SIG-M5 (cell line): ENCODE measurements at places on chromosomes 2 and 18.

GRCh38 chr18:27964811-27965210, 212.1 kb downstream of the CDH2 start:
- no peak for DNase-seq

- no peak for DNase-seq
These were observed 143.7 kb upstream of the NOSTRIN start for GRCh38 chr2:168658706-168659105.

- DNase-seq = no peak
These were observed 142.2 kb downstream of the SATB2 start for GRCh38 chr2:199315299-199316179.

DNA sequence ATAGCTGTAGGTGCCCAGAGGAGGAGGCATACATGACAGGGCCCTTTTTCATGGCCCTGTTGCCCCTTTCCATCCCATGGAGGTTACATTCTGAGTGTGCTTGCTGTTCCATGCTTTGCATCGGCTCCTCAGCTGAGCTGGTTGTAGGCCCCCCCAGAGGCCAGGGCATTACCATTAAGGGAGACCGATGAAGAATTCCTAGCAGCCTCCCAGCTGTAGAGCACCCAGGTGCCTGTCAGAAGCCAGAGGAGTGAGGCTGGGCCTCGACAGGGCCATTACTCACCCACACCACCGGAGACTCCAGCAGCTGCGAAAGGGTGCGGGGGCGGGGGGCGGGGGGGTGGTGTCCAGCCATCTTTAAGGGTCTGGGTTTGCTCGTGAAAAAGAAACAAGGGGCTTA, 72.2 kb downstream of the GALNT14 start:
- no peak for DNase-seq

DNA sequence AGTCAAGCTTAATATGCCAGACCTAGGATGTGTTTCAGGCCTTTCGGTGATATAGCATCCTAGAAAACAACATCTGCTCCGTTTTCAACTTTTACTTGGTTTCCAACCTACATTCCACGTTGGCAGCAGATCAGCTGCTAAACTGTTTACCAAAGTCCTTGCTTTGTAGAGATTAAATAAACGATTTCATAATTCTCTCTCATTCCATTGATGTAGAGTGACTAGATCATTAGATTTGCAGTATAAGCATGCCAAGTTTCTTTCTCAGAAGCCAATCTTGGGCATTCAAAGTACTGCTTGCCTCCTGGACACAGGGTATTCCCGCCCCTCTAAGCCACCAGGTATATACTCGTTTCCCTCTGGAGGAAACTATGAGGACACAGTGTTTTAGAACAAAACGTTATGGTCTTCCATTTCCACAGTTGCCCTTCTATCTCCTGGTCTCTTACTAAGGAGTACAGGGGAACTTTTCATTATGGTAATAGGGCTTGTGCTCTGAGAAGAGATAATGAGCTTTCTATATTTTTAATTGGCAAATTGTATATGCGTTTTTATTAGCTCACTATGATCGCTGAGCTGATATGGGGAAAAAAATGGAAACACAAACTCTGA, 10.5 kb upstream of the INSIG2 start:
- no peak for DNase-seq

DNA sequence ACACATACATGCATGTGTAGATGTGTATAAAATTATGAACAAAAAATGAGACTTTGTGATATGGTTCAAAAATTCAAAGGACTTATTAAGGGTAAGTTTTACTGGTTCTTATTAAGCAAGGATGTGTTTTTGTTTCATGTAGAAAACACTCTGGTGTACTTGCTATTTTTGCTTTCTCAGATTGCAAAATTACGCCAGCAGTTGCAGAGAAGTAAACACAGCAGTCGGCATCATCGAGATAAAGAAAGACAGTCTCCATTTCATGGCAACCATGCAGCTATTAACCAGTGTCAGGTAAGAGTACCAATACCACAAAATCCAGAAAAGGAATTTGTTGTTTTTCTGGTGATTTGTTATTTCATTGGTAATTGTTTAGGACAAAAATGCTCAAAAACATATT, 91.3 kb downstream of the FAM117B start:
- DNase-seq = no peak

GRCh38 chr2:105112345-105112744, 74.5 kb downstream of the MRPS9 start:
- no peak for DNase-seq

DNA sequence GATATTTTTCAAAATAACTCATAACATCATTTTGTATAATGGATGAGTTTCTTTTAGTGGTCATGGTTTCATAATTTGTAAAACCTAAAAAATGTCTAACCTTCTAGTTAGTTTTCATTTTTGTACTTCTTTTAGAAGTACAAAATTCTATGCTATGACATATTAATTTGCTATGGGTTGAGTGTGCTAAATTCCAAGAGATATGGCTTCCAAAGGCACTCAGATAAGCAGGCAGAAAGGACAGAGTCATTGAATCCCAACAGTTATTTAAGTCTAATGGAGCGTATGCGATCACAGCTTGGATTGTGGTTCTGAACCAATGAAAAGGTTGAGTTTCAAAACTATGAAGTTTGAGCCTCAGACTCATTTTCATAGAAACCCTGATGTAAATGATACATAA, 37.0 kb downstream of the GCG start:
- no peak for DNase-seq

GRCh38 chr2:173909846-173910245, 55.3 kb downstream of the SP3 start:
- DNase-seq = no peak

DNA sequence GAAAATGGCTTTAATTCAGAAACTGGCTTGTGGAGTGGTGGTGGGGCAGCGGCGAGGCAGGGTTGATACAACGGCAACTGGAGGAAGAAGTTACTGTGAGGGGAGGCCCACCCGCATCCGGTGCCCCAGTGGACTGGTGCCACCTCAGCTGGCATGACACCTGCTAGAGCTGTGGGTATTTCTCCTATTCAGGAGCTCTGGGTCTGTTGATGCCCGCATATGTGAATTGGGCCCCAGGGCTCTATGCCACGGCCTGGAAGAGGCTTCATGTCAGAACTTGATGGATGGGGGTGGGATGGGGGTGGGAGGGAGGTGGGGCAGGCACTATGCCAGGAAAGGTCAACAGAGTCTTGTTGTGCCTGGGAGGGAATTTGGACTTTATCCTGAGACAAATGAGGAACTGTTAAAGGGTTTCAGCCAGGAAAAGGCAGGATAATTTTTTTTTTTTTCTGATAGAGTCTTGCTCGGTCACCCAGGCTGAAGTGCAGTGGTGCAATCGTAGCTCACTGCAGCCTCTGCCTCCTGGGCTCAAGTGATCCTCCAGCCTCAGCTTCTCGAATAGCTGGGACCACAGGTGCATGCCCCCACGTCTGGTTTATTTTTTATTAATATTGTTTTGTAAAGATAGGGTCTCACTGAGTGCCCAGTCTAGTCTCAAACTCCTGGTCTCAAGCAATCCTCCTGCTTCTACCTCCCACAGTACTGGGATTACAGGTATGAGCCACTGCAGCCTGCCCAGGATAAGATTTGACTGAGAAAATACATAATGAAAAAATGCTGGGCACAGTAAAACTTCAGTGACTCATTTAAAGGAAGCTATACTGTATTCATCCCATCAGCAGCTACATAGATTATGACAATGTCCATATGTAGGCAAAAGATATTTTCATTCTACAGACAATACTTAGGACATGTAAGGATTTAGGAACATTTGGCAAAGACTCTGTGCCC, 52.6 kb downstream of the SH2D6 start:
- DNase-seq = no peak

DNA sequence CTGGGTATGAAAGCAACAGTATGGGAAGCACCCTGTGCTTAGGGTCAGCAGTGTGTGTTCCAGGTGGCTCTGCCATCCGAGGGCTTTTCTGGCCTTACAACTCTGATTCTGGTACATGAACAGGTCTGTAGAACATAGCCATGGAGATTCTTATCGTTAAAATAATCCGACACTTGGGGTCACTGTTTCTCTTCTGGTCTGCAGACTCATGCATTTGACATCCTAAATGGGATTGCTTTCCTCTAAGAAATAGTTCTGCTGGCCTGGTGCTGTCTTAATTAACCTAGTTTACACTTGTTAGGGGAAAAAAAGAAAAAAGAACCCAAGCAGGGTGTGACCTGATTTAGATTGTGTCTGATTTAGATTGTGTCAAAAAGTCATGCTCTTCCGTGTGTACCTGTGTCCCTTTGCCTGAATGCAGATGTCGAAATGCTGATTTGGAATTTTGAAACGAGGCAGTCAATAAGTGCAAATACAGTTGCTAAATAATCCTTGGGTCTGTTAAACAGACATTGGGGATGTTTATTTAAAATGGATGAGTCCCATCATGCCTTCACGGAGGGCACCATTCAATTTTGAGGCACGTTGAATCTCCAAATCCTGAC, 59.6 kb downstream of the TRPM8 start:
- DNase-seq = no peak

GRCh38 chr18:55268151-55268601, 308.9 kb upstream of the CCDC68 start:
- no peak for DNase-seq

- no peak for DNase-seq
These were observed 31.3 kb upstream of the TOGARAM2 start for GRCh38 chr2:28949617-28950305.

- DNase-seq = no peak
These were observed 39.8 kb downstream of the XRCC5 start for GRCh38 chr2:216148983-216149382.

GRCh38 chr2:217538719-217539118, 464.1 kb downstream of the TNS1 start:
- DNase-seq = no peak

DNA sequence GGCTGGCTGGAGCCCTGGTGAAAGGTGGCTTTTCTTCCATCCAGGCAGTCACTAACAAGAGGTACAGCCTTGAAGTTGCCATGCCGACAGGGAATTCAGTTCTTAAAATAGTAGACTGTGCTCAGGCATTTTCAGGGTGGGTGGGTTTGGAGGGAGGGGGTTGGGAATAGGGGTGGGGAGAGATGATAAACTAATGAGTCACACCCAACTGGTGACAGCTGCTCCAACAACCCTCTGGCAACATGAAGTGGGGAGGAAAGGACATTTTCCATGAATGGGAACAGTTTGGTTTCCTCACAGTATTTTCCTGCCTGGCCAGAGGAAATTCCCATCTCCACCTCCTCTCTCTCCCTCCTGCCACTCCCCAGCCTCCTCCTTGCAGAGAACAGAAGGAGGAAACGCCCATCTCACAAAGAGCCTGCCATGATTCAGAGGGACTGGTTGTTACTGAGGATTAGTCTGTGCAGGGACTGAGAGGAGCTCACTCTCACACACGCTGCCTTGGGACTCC, 113.0 kb upstream of the SLC1A4 start:
- DNase-seq = no peak

DNA sequence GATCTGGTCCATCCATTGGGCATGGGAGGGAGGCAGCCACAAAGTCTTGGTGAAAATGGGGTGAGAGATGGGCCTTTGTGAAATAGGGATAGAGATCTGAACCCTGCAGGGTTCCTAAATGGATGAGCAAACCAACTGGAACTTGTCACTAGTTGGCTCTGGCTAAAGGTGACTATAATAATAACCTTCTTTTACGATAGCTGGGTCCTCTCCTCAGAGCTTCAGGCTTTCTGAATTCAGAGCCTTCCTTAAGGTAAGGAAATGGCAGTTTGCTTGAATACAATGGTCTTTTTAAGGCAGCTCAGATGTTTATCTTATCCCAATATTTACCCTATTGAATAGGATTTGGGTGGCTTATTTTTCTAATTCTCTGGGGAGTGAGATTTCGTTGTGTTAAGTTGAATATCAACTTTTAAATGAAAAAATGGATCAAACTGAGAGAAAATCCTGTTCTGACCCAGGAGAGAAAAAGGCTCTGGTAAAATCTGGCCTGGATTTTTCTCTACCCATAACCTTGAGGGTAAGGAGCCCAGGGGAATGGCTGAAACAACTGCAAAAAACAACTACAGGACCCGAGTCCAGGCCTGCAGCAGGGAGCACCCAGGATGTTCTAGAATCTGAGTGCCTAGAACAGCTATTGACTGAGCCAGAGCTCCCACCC, 61.1 kb upstream of the CXCR4 start:
- DNase-seq = no peak

DNA sequence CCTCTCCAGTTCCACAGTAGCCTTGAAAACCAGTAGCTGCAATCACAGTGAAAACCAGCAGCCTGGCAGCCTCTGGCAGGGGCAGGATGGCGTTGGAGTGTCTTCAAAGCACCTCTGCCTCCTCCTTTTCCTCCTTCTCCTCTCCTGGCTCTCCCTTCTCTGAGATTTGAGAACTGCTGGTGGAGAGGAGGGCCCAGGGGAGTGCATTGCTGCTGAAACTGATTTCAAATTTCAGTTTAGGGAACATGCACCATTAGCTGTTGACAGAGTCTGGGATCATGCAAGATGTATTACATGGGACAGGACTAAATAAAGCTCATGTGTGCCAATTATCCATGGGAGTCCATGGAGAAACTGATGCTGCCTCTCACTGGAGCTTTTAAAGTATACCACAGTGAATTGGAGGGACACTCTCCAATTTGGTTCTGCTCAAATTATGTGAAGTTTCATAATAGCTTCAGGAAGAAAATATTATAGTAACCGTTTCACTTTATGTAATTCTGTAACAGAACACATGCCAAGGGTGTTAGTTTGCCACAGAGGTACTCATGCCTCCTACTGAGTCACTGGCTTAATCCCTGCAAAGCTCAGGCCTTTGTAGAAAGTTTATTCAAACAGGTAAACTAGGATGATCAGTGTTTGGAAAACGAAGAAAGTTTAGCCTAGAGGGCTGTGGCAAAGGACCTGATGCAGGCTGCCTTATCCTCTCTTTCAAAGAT, 146.1 kb downstream of the PRPF40A start:
- no peak for DNase-seq

GRCh38 chr2:3793249-3793648, 89.9 kb downstream of the DCDC2C start:
- DNase-seq = no peak

GRCh38 chr2:239399921-239400595, 762 bp downstream of the HDAC4 start:
- no peak for DNase-seq

GRCh38 chr2:211930331-211930730, 608.3 kb downstream of the ERBB4 start:
- no peak for DNase-seq

DNA sequence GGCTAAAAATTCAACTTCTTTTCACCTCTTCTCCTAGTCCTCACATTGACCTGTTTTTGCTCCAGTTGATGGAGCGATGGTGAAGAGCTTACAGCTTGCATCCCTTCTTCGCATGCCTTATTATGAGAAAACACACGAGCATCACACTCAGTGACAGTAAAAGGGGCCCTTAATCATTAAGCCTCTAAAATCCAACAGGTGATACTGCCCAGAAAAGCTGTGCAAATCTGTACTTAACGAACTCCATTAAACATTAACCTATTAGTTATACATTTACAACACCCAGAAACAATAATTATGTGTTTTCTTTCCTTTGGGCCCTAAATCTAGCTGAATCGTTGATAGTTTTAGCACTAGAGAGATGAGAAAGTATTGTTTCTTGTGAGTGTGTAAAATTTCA, 54.8 kb downstream of the LAMA1 start:
- DNase-seq = no peak

DNA sequence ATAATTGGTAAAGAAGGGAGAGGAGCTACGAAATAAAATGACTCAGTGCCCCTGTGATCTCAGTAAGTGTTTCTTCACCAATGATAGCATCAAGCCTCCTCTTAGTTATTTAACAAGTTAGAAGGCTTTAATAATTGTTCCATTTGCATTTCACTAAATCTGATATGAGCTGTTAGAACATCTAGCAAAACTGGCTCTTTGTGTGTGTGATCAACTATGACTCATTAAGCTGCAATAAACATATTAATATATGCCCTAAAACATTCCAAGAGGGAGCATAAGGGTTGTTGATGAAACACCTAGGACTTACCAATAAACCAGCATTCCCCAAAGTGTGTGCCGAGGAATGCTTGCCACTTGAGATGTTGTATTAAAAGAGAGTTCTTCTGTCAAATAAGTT, 115.2 kb downstream of the OSBPL6 start:
- DNase-seq = no peak
